ENCODE measurements at places on chromosomes 2 and 18.

GRCh38 chr2:98541489-98541888 is 66.8 kb downstream of the COA5 start:
- no peak for DNase-seq

DNA sequence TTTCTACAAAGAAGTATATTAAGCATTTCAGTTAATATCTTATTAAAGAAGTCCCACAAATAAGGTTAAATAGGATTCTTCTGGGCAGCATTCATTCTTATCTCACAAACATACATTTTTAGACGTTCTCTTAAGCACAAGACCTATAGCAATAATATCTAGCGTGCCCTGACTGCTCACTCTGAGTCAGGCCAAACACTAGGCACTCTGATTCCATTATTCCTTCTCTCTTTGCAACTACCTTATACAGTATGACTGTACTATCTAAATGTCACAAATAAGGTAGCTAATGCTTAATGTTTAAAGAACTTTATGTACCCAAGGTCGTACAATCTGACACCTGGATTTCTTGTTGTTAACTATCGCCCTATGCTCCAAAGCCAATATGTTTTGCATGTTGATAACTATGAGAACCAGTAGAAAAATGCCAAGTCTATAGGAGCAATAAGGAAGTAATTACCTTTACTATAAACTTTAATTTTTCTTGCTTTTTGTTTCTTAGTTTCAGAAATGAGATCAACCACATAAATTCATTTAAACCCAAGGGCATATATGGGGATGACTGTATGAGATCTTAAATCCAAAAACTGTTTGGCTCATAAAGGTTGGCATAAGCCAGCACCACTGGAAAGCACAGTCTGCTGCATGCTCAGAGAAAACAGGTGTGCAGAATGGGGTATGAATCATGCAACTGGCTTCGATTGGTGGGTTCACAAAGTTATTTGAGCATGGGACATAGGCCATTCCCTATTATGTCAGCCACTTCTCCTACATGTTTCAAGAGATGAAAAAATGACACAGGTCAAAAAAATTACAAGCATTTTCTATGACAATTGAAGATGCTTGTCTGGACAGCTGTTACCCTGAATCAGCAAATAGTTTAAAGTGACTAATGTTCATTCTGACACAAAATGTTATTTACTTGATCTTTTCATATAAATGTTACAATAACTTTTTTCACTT is 352.0 kb downstream of the IRS1 start:
- DNase-seq, result no peak

GRCh38 chr18:55576001-55576400 is 12.0 kb downstream of the TCF4 start:
- no peak for DNase-seq

GRCh38 chr18:52254367-52254766 is 85.6 kb upstream of the DCC start:
- no peak for DNase-seq

DNA sequence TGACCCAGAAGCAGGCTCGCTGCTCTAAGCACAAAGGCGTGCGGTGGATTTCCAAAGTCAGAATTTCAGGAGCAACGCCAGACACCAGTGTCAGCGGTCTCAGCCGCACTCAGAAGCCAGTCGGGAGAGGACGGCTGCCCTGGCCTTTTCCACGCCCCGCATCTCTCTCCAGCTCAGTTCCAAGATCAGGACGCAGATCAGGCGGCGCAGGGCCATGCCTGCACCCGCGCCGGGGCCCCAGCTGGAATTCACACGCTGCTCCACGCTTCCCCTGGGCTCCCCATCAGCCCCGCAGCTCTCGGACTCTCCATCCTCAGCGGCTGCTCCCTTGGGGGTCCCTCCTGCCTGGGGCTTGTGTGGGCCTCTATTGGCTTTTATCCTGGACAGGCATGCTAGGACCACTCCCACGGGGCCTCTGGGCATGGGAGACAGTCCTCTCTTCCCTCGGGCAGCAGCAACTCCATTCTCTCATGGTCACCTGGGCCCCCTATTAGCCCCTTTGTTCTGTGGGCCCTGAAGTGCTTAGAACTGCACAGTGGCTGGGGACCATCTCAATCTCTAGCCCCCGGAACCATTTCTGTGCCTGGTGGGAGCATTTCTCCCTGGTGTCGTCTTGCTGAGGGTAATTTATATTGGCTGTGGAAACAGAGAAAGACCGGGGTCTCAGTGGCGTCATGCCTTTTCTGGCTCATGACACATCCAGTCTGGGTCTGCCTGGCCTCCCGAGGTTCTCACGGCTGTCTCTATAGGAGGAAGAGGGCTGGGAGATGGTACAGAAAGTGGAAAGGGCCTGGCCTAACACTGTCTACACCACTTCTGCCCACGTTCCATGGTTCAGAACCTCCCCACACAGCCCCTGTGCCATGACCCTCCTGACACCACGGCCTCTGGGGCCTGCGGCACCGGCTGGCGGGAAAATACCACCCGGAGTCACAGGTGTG is 14.9 kb upstream of the TMEM18 start:
- DNase-seq, result no peak

GRCh38 chr2:134532537-134532936 is 186.3 kb downstream of the TMEM163 start:
- no peak for DNase-seq
